ENCODE measurements at places on chromosomes 4 and X. TPM values are rescaled to one million over a fixed set of nuclear protein-coding genes. Genes with fewer than 3 reads are reported as not detected.
A peak's percentile ranks its signal among the peaks of the same experiment; 100 is the strongest.

- peak; percentile 2 for DNase-seq
Observed at GRCh38 chrX:29090811-29091210, 503.6 kb downstream of the IL1RAPL1 start.

GRCh38 chr4:168674077-168674747 lies 177.4 kb downstream of the PALLD start:
- DNase-seq: no peak

DNA sequence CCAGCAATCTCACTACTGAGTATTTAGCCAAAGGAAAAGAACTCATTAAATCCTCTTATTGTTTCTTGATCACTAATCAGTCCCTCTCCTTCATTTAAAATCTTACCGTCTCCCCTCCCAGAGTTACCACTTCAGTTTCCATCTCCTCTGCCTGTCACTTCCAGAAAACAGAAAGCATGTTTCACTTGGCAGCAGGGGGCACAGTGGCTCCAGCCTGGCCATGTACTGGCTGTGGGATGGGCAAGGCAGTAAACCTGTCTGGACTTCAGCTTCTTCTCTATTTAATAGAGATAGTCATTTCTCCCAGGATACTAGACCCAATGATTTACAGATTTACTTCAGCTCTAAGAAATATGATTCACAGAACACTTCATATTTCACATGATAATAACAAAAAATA lies 63.2 kb downstream of the CD40LG start:
- no peak for DNase-seq

The NDUFC1 gene
- 55.7 TPM for polyA plus RNA-seq

The ARHGAP36 gene
- 0.94 TPM for polyA plus RNA-seq

The FDCSP gene
- polyA plus RNA-seq: not detected

The GAGE12F gene
- not detected for polyA plus RNA-seq

The L1CAM gene
- 0.20 TPM for polyA plus RNA-seq
